ENCODE measurements at places on chromosomes 5 and 9. TPM values are rescaled to one million over a fixed set of nuclear protein-coding genes. Genes with fewer than 3 reads are reported as not detected.

GRCh38 chr5:150496098-150496497, 11.8 kb upstream of the NDST1 start:
- no peak for DNase-seq

DNA sequence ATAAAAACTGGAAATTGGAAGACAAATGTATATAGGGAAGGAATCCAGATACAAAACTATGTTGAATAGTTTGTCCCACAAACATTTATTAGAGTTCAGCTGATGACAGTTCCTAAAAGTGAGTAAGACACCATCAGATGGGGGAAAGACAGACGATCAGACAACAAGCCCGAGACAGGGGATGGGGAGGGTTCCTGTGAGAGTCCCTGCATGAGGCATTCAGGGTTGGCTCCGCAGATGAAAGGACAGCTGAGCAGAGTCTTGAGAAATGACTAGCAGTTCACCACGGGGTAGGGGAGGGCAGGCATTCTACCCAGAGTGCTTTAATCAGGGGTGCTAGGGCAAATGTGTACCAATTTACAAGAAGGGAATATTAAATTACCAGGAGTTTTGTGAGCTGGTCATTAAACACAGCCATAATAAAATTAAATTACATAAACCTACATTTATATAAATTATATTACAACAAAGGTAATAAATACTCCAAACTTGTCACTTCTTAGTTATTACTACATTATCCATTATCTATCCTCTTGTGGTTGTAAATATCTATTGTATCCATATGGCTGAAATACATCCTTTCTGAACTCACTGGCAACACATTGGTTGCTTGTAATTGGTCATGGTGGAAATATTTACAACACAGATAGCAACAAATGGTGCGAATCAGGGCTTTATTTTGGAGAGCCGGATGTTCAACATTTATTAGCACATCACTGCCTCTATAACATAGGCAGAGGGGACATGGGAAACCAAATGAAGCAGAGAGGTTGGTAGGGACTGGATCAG, 27.8 kb downstream of the TNFSF15 start:
- peak; percentile 16 for DNase-seq

The TMEM174 gene
- not detected for total RNA-seq

DNA sequence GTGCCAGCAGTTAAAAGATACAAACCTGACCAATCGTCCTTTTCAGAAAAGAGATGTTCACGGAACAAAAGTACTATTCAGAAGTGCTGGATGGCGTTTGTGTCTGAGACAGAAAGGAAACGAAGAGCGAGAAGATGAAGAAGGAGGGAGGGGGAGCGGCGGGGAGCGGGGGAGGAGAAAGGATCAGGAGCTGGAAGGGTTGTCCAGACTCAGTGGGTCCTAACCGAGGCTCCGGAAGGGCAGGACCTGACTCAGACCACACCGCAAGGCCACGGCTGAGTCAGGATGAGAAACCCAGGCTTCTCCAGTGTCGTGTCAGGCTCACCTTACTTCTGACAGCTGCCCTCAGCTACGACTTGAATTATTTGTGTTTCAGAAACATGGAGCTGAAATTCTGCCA, 46.2 kb downstream of the PAX5 start:
- DNase-seq, result no peak

The GRXCR2 gene
- total RNA-seq, result 0.05 TPM

The SKP1 gene
- 332 TPM for total RNA-seq

The FAM200C gene
- total RNA-seq, result 4.1 TPM

DNA sequence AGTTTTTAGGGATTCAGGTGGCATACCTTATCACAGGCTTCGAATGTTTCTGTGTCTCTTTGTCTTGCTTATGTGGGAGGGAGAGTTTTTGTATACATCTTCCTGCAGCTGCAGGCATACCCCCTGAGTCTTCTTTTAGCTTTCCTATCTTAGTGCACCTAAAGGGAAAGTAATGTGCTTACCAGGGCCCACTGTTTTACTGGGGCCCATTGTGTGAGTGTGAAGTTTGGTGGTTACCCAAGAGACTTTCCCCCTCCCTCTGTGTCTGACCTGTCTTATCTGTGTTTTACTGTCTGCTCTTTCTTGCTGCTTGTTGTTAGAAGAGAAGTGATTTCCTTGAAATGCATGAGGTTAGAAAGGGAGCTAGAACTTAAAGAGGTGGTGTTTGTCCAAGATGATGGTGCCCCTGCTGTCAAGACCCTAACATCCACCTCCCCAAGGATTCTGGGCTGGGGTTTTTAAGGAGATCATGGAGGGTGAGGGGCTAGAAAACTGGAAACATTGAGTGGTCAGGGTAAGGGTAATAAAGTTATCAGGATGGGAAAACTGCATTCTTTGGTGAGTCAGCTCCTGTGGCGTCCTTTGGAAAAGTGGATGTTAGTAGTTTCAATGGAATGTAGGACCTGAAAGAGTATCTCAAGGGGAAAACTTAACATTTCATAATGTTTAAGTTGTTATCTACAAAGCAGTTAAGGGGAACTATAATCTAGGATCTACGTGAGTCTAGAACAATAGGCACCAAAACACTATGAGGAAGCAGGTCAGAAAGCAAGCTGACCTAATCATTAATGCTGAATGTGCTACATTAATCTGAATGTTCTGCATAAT, 583.5 kb upstream of the TUSC1 start:
- no peak for DNase-seq

The GPR150 gene
- 0.19 TPM for total RNA-seq

GRCh38 chr9:107316795-107317661, 33.9 kb downstream of the RAD23B start:
- no peak for DNase-seq

GRCh38 chr9:77463151-77463550, 185.0 kb downstream of the GNA14 start:
- no peak for DNase-seq

DNA sequence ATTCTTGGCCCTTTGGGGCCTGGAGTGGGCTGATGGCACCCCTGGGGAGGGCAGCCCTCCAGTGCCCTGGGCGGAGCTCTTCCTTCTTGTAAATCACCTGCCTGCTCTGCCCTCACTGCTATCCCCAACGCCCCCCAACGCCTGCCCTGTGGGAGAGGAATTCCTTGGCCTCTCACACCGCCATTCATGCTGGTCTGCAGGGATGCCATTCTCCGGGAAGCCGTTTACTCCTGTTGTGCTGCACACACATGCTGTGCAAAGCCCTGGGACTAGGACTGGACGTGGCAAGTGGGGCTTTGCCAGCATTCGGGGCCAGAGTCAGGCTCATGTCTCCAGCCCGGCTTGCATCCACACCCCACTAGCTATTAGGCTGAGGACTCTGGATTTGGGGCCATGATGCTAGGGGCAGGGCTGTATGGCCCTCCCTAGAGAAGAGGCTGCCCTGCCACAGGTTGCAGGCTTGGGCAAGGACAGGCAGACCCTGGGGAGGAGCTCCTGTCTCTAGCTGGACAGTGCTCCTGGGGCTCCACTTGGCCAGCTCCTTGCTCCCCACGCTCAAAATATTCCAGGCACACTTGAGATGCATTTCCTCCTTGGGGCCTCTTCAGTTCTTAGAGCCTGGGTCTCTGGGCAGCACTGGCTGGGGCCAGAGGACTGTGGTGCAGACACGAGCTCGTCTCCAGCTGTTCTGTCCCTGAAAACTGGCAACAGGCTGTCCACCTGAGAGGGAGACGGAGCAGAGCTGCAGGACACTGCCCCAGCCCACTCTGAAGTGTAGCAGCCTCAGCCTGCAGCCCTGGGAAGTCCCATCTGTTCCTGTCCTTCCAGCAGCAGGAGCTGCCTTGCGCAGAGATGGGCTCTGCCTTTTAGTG, 226.9 kb downstream of the CACNA1B start:
- DNase-seq, result no peak

GRCh38 chr9:14301583-14302021, 12.3 kb downstream of the NFIB start:
- no peak for DNase-seq

- DNase-seq, result no peak
These were observed 364.4 kb downstream of the CSNK1G3 start for GRCh38 chr5:123876276-123876790.

DNA sequence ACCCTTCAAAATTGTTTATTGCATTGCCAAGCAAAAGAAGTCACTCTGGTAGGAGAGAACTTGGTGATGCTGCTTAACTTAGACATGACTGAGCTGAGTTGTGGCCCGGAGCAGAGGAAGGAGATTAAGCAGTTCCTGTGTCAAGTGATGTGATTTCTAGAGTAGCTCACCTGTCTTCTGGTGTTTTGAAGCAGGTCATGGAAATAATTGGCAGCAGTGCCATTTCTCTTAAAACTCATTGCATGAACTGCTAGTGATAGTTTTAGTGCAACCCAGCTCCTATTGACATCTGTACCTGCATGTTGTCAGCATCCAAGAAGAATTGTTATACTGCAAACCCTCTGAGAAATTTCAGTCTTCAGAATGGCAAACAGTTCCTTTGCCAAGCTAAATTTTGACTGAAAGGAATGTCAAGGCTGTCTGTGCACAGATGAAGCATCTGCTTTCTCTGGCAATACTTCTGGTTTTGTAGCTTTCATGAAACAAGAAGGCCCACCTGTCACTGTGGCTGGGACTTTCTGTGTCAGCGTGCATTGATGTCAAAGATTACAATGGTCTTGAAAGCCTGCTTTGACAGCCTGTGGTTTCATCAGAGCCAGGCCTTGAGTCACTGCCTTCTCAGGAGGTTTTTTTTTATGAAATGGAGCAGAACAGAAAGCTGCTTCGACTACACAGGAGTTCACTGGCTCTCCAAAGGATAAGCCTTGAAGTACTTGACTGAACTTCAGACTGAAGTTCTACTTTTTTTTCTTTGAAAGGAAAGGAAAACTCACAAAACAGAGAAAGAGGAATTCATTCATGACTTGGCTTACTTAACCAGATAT, 90.6 kb downstream of the RALGPS1 start:
- DNase-seq, result peak; percentile 60

- DNase-seq, result no peak
These were observed 139.5 kb upstream of the KLF9 start for GRCh38 chr9:70553707-70554673.

GRCh38 chr5:179870403-179870903, 11.8 kb upstream of the MRNIP start:
- no peak for DNase-seq

- no peak for DNase-seq
These were observed 5.9 kb upstream of the SLC22A5 start for GRCh38 chr5:132363431-132364112.

The SWI5 gene
- 25.9 TPM for total RNA-seq

The PCDHGB1 gene
- total RNA-seq, result 0.14 TPM

The ENTPD8 gene
- 0.14 TPM for total RNA-seq

The FSTL4 gene
- 0.99 TPM for total RNA-seq

The IFNE gene
- total RNA-seq, result 0.09 TPM

The MZB1 gene
- total RNA-seq, result 400 TPM

DNA sequence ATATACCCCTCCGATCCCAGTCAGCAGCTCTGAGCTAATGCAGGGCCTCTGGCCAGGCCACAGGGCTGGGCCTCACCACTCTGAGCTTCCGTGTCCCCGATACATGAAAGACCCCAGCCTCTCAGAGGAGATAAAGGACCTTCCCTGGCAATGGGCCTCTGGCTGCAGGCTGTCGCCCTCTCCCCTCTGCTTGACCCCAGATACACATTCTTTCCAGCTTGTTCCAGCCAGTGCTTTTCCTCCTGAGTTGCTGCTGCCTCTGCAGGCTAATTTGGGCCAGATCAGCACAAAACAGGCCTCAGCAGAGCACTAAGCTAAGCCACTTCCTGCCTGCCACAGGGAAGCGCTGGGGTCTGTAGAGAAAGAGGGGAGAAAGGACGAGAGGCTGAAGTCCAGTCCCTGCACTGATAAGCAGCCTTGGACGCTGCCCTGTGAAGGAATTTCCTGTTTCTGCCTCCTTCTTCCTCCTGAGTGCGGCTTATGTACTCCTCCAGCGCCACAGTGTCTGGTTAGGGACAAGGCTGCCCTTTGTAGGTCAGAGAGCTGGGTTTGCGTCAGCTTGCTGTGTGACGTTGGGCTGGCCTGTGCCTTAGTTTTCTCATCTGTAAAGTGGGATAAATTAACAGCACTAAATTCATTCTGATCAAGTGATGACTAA, 73.0 kb upstream of the IL17B start:
- no peak for DNase-seq

GRCh38 chr9:135221951-135222631, 134.6 kb downstream of the OLFM1 start:
- DNase-seq, result no peak

The STK32A gene
- total RNA-seq, result 0.14 TPM

The FBLL1 gene
- total RNA-seq, result 0.14 TPM

DNA sequence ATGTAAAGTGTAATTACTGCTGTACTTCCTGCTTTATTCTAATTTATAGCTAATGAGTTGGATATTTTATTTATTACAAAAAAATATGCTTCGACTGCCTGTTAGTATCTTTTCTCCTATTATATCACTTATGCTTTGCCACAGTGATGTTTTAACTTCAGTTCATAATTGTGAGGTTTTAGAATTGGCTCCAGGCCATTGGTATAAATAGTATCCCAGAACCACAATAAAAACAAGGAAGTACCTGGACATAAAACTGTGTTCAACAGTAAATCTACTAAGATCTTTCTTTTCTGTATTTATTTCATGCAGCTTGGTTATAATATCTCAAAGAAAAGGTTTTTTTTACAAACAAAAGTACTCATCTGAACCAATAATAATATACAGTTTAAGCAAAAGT, 354.3 kb upstream of the CDH9 start:
- no peak for DNase-seq

The CACNA1B gene
- total RNA-seq, result 1.1 TPM

GRCh38 chr9:136537411-136537810, 8.4 kb downstream of the NOTCH1 start:
- no peak for DNase-seq

GRCh38 chr9:18668944-18669343, 195.0 kb downstream of the ADAMTSL1 start:
- DNase-seq, result no peak

DNA sequence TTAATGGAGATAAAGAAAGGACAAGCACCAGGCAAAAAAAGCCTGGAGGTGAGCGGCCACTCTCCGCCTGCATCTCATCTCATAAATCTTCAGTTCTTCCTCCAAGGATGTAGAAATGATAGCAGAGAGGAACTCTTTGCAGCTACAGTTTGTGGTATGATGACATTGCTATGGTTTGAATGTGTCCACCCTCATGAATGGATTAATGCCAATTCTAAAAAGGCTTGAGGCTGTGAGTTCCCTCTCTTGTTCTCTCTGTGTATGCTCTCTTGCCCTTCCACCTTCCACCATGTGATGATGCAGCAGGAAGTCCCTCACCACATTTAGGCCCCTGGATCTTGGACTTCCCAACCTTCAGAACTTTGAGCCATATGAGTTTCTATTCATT, 126.4 kb downstream of the SPOCK1 start:
- DNase-seq, result no peak

- DNase-seq, result no peak
These were observed 155.1 kb downstream of the NR3C1 start for GRCh38 chr5:143248391-143248790.

The EGFLAM gene
- total RNA-seq, result 24.0 TPM

GRCh38 chr5:137490591-137490990, 8.5 kb downstream of the SPOCK1 start:
- no peak for DNase-seq
